Effector memory CD8-positive, alpha-beta T cell (primary cell): ENCODE measurements at places on chromosomes 1 and 21.
A peak's percentile ranks its signal among the peaks of the same experiment; 100 is the strongest.

GRCh38 chr1:160724465-160725242, 13.0 kb upstream of the CD48 start:
- DNase-seq = no peak

DNA sequence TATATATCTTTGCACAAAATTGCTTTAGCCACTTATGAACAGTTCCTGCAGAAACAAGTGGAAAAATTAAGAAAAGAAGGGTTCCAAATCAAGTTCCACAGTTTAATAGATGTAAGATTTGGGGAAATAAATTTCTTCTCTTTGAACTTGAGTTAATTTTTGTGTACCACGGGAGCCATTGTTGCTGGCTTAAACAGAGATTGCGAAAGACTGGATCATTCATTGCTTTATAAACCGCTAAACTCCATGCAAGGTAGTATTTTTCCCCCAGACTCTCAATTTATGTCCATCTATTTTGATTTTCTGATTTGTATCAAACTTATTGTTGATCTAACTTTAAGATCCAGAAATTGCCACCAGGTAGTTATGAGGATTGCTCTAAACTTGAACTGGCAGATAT, 246.1 kb upstream of the ADGRL4 start:
- DNase-seq = no peak

GRCh38 chr1:155835548-155835947, 21.5 kb downstream of the GON4L start:
- no peak for DNase-seq

- no peak for DNase-seq
Measured at GRCh38 chr1:9596415-9597123, 7.9 kb downstream of the TMEM201 start.

- DNase-seq = no peak
Measured at GRCh38 chr1:11042995-11043874, 3.8 kb downstream of the MASP2 start.

- DNase-seq = no peak
Measured at GRCh38 chr1:194908643-194909042, 1699.6 kb downstream of the KCNT2 start.

GRCh38 chr1:83697961-83698360, 301.0 kb downstream of the TTLL7 start:
- no peak for DNase-seq

DNA sequence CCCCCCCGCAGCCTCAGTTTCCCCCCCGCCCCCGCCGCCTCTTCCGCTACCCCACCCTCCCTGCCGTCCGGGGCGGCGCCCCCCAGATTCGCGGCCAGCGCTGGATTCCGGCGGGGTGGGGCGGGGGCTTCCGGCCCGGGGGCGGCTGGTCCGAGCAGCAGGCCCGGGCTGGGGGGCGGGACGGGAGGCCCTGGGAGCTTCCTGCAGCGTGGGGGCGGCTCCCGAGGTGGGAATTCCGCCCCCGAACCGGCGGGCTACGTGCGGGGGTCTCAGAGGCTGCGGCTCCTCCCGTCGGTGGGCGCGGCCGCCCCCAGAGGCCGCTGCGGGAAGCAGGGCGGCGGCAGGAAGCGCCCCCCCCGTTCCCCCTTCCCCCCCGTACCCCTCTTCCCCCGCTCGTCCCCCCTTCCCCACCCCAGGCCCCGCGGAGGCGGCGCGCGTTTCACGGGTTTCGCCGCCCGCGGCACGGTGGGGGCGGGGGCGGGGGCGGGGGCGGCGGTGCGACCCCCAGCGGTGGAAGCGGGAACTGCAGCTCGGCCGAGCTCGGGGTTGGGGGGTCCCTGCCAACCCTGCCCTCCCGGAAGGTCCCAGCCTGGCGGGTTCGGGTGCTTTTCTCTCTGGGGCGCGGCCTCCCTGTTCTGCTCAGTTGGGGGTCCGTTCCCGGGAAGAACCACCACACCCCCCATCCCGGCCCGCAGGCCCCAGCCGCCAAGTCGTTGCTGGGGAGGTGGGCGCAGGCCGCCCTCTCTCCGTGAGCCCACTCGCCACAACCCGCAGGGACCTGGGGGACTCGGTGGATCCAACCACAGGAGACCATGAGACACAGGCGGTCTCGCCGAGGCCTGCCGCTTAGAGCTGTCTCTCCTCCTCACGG, 76.3 kb downstream of the MORN1 start:
- DNase-seq = peak; percentile 73

GRCh38 chr1:108012553-108012952, 47.6 kb upstream of the VAV3 start:
- DNase-seq = no peak

DNA sequence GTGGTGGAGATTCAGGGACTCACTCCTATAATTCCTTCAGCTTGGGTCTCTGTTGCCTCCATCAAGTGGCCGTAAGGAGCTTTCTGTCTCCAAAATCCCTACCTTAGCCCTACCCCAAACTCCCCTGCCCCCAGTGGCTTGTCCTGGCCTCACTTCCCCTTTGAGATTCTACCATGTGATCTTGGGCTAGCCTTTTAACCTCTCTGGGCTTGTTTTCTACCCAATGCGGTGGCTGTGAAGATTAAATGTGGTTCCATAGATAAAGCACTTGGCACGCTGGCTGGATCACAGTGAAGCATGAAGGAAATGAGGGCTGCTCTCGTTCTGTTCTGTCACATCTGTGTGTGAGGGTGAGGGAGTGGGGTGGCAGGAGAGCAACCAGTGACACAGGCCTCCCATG, 43.6 kb downstream of the FAAH start:
- no peak for DNase-seq

DNA sequence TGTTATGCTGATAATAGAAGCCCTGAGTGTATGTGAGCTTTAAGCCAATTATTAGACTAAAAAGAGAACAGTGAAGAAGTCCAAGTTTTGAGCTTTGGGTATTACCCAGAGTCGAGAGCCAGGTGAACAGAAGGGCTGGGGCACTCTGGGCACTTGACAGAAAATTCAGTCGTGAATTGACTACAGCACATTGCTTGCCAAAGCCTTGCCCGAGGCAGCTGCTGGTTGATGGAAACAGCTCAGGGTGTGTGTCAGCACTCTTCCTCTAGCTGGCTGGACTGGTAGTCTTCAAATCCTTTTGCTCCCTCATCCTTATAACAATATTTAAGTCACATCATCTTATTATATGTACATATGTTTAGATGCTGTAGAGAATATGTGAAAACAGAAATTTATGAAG, 21.3 kb downstream of the PDE4B start:
- no peak for DNase-seq

DNA sequence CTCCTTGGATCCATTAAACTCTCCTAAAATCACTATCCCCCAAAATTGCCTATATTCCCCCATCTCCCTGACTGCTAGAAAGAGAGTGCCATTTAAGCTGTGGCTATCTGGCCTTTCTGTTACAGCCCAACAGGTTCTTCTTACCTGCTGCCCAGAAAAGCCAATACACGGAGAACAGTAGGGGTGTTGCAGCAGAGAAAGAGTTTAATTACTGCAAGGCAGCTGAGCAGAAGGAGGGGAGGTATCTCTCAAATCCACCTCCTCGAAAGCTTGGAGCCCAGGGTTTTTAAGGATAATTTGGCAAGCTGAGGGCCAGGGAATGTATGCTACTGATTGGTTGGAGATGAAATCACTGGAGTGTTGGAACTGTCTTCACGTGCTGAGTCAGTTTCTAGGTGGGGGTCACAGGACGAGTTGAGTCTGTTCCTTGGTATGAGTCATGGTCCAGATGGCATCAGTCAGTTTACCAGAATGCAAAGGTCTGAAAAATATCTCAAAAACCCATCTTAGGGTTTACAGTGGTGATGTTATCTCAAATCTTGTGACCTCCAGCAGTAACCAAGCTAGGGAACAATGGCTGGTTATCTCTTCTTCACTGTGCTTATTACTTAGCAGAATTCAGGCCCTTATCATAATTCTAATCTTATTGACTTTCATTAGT, 89.8 kb downstream of the SMYD3 start:
- DNase-seq = no peak

DNA sequence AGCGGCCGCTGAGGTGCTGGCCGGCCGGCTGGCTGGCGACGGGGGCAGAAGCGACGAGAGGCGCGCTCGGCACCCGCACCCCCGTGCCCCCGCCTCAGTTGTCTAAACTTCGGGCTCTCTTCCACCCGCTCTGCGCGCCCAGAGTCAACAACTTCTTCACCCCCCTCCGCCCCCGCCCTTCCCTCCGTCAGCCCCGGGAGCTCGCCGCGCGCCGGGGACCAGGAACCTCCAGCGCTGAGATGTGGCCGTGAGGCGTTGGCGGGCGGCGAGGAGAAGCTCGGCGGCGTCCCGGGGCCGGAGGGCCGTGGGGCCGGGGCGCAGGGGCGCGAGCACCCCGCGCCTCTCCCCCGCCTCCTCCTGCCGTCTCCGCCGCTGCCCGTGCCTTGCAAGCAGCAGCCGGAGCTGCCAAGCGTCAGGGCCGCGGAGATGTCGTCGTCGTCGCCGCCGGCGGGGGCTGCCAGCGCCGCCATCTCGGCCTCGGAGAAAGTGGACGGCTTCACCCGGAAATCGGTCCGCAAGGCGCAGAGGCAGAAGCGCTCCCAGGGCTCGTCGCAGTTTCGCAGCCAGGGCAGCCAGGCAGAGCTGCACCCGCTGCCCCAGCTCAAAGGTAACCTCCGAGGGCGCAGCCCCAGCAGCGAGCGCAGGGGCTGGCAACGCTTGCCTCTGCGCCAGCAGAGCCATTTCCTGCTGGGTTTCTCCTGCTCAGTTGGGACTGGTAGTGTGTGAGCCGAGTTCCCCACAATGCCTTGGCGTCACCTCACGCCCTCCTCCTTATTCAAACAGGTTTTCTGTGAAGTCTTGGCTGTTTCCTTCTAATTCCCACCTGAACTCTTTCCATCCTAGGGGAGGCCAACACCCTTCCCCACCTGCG, 710 bp downstream of the PPP2R5A start:
- DNase-seq = peak; percentile 70

DNA sequence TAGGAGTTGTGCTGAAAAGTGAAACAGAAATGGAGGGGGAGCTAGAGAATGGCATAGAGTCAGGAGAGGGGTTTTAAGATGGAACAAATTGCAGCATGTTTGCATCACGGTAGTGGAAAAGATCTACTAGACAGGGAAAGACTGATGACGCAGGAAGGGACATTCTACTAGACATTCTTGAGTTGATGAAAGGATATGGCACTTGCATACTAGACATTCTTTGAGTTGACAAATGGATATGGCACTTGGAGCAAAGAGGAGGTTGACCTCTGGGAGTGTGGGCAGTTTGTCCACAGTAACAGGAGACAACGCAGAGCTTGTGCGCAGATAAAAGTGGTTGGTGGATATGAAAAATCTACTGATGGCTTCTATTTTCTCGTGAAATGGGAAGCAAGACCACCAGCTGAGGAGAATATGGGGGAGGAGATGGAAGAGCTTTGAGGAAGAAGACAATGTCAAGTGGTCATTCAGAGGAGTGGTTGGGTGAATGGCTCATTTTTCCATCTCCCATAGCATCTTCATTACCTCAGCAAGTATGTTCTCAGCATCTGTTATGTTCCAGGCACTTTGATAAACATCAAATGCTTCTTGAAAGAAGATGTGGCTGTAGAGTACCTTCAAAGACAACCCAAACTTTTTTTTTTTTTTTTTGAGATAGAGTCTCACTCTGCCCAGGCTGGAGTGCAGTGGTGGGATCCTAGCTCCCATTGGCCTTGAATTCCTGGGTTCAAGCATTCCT, 2.4 kb upstream of the CTPS1 start:
- DNase-seq = no peak

DNA sequence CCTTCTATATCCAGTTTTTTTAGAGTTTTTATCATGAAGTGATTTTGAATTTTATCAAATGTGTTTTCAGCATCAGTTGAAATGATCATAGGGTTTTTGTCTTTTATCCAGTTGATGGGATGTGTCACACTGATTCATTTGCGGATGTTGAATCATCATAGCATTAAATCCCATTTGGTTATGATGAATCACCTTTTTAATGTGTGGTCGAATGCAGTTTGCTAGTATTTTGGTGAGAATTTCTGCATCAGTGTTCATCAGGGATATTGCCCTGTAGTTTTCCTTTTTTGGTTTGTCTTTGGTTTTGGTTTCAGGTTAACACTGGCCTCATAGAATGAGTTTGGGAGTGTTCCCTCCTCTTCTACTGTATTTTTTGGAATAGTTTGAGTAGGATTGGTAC, 80.3 kb downstream of the DIRAS3 start:
- DNase-seq = no peak

DNA sequence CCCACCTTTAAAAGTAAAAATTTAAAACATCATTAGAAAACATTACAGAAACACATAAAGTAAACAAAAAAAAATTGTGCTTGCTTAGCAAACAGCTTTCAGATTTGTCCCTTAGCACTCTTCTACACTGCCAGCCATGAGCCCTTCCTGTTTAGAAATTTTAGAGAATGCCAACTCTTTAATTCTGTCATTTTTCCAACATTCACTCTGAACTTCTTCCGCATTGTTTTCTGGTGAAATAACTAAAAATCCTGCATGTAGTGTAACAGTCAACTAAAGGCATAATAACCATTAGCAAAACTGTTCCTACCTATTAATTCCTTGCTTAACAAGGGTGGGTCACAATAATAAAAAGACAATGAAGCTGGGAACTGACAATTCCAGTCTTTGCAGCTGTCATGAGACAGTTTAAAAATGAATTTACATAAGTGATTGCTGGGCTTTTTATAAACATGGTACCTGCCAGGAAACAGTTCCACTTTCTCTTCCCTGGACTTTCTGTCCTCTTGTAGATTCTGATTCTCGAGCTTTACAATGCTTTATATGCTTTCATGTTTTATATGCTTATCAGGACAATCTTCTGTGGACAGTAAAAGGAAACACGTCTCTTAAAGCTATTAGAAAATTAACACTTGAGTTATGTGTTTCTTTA, 19.0 kb downstream of the GNG12 start:
- no peak for DNase-seq

GRCh38 chr1:7539769-7540175, 231.3 kb upstream of the VAMP3 start:
- no peak for DNase-seq

DNA sequence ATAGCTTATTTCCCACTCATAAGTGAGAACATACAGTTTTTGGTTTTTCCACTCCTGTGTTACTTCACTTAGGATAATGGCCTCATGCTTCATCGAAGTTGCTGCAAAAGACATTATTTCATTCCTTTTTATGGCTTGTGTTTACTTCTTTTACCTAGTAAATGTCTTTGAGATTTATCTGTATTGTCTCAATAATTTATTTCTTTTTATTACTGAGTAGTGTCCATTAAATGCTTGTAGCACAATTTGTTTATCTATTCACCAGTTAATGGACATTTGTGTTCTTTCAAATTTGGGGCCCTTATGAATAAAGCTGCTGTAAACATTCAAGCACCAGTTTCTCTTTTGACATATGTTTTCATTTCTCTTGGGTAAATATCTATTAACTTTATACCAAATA, 86.0 kb downstream of the UCHL5 start:
- DNase-seq = no peak
